ENCODE measurements at places on chromosomes 1 and 21. TPM values are rescaled to one million over a fixed set of nuclear protein-coding genes. Genes with fewer than 3 reads are reported as not detected.

DNA sequence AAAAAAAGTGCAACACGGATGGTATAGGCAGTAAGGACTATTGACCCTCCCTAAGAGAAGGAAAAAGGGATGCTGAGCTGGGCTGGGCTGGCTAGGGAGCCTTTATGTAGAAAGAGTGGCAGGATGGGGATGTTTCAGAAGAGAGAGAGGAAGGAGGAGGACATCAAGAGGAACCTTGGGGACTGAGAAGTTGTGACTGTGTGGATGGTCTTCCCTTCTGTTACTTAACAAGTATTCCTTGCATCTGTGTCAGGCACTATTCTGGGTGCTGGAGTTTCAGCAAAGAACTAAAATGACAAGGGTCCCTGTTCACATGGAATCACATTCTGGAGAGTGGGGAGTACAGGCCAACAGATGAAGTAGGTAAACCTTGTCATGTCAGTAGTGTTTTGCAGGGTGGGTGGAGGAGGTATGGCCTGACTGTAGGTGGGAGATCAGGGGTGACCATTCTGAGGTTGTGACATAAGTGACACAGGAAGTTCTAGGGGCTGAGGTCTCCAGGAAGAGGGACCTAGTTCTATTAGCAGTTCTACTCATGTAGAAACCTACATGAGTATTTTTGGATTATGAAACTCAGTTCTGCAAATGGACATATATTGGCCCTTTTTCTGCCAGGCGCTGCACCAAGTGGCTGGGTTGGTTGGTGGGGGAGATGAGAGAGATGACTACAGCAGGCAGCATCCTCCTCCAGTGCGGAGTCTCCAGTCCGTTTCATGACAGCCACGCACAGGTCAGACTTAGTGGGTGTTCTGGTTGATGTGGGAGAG lies 53.8 kb downstream of the PRDM2 start:
- DNase-seq, result no peak

GRCh38 chr1:107883562-107883961 lies 81.4 kb downstream of the VAV3 start:
- DNase-seq, result no peak

Gene C1orf210
- not detected for total RNA-seq

Gene FLG
- total RNA-seq, result 3.0 TPM
